Central memory CD8-positive, alpha-beta T cell (primary cell): ENCODE measurements at places on chromosomes 5 and 9.

DNA sequence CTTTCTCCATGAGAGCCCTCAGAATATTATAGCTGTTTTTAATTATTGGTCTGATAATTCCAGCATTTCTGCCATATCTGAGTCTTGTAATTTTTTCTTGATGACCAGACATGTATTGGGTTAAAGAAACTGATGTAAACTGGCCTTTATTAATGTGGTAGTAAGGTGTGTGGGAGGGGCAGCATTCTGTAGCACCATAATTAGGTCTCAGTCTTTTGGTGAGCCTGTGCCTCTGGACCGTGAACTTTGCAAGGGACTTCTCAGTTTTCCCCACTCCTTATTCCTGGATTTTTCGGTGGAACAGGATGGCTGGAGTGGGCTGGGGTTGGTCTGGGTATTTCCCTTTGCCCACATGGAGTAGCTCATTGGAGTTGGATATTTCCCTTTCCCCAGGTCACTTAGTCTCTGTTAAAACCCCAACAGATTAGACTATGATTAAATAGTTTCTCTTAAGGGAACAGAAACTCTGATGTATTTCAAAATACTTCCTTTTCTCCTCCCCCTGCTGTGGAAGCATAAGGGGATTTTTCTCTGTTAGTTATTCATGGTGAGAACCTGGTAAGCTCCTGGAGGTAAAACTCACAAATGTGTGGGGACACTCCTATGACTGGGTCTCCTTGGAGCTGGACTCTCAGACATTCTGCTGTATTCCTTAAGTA is 52.4 kb downstream of the FSD1L start:
- H3K27ac ChIP-seq: no peak overlapping the region
- no peak overlapping the region for H3K4me3 ChIP-seq
- no peaks in the 10 kb centered on the region for H3K36me3 ChIP-seq
- no peak for DNase-seq
- H3K27me3 ChIP-seq: no peaks in the 10 kb centered on the region
- H3K4me1 ChIP-seq: no peaks in the 10 kb centered on the region

GRCh38 chr9:6183227-6183551 is 32.4 kb upstream of the IL33 start:
- H3K27me3 ChIP-seq: peaks cover 38% of the 10 kb centered on the region
- H3K4me1 ChIP-seq: no peaks in the 10 kb centered on the region
- no peak overlapping the region for H3K27ac ChIP-seq
- H3K36me3 ChIP-seq: no peaks in the 10 kb centered on the region
- no peak overlapping the region for H3K4me3 ChIP-seq
- no peak for DNase-seq

DNA sequence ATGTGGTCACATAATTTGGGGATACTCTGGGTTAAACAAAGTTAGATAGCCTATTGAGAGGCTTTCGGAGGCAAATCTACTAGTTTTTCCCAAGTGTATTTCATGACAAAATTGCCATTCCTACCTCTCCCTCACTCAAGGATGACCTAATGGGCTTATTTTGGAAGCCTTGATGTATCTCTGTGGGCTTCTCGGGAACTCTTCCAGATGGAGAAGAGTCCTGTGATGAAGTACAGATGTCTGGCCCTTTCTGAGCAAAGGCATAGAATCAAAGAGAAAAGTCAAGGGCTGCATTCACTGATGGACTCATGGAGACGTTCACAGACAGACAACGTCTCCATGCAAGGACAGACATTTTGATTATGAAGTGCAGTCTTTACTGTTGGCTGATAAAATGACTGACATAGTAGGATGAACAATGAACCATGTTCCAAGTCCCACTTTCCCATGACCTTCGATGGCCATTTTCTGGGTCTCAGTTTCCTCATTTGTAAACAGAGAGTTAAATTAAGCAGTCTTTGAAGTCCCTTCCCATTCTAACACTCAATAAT is 347.2 kb upstream of the CD180 start:
- H3K36me3 ChIP-seq: no peaks in the 10 kb centered on the region
- no peak for DNase-seq
- no peak overlapping the region for H3K27ac ChIP-seq
- no peak overlapping the region for H3K4me3 ChIP-seq
- peaks cover 13% of the 10 kb centered on the region for H3K4me1 ChIP-seq
- H3K27me3 ChIP-seq: no peaks in the 10 kb centered on the region

GRCh38 chr9:95841377-95841776 is 34.1 kb upstream of the ERCC6L2 start:
- no peak for DNase-seq
- no peak overlapping the region for H3K4me3 ChIP-seq
- H3K4me1 ChIP-seq: no peaks in the 10 kb centered on the region
- no peak overlapping the region for H3K27ac ChIP-seq

GRCh38 chr5:146940295-146940694 is 61.7 kb upstream of the PPP2R2B start:
- DNase-seq: no peak
- no peak overlapping the region for H3K4me3 ChIP-seq
- no peaks in the 10 kb centered on the region for H3K36me3 ChIP-seq
- no peak overlapping the region for H3K27ac ChIP-seq
- H3K27me3 ChIP-seq: no peaks in the 10 kb centered on the region

- H3K36me3 ChIP-seq: peaks cover 1% of the 10 kb centered on the region
- no peak overlapping the region for H3K27ac ChIP-seq
- DNase-seq: no peak
- H3K27me3 ChIP-seq: no peaks in the 10 kb centered on the region
- H3K4me1 ChIP-seq: no peaks in the 10 kb centered on the region
These were observed 663.6 kb upstream of the ZNF608 start for GRCh38 chr5:125409861-125410536.

DNA sequence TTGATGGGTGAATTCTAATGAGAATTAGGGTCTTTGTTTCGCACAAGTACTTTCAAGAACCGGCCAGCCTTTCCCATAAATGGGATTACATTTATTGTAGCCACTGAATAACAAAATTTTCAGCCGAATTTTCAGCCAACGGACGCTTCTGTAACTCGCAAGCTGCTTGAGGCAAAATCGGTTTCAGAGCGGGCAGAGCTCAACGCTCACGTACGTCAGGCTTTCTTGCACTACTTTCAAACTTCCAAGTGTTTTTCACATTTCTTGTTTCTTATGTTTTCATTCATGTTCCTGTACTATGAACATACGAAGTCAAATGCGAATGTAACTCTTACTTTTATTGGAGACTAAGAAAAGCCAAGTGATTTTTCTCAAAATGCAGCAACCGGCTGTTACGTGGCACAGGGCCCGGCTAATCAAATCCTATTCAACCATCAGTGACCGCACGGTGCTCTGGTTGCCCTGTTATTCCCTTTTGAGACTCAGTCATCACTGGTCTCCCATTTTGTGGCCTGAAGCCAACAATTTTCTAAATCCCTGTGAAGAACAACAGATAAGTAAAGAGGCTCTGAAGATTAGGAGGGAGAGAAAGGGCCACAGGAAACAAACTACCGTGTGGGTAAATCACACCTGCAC is 68.5 kb downstream of the SLC28A3 start:
- H3K27ac ChIP-seq: no peak overlapping the region
- H3K36me3 ChIP-seq: no peaks in the 10 kb centered on the region
- peaks cover 27% of the 10 kb centered on the region for H3K27me3 ChIP-seq
- no peaks in the 10 kb centered on the region for H3K4me1 ChIP-seq
- DNase-seq: no peak
- H3K4me3 ChIP-seq: no peak overlapping the region

DNA sequence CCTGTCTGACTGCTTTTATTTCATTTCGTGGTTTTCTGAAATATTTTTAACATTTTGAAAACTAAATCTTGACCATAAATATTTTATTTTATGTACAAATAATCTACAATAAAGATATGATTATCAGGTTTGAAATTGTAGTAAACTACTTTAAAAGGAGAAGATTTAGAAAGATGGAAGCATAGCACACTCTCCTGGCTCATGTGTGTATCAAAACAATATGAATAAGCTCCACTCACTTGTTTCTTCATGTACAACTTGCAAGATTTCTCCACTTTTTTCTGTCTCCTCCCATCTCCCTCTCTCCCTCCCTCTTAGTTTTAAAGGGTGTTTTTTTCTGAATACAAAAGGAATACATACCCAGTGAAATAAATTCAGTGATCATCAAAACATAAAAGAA is 15.4 kb upstream of the VPS13A start:
- H3K4me3 ChIP-seq: no peak overlapping the region
- H3K27ac ChIP-seq: no peak overlapping the region
- no peaks in the 10 kb centered on the region for H3K4me1 ChIP-seq

GRCh38 chr5:142972064-142972570 is 201.9 kb downstream of the ARHGAP26 start:
- peaks cover 12% of the 10 kb centered on the region for H3K36me3 ChIP-seq
- H3K4me3 ChIP-seq: peak overlapping the region; percentile 12
- peaks cover 77% of the 10 kb centered on the region for H3K4me1 ChIP-seq
- H3K27ac ChIP-seq: peak overlapping the region; percentile 94

DNA sequence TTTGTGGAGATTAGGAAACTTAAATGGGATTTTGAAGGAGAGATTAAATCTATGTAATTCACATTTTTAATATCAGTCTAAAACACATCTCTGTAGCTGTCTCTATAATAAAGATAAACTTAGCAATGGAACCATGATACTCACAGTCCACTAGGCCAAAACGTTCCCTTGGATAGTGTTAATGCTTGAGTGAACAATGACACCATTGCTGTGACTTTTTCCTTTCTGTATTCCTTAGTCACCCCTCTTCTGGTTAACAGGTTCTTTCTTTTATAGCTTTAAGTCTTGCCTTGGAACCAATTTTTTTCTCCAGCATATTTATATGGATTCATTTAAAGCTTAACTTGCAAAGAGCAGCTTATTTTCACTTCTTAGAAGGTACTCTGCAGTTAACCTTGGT is 63.3 kb downstream of the INSL6 start:
- H3K4me3 ChIP-seq: no peak overlapping the region
- H3K27ac ChIP-seq: no peak overlapping the region
- H3K27me3 ChIP-seq: no peaks in the 10 kb centered on the region
- no peak for DNase-seq

GRCh38 chr9:64773491-64773931 is 511.5 kb downstream of the FOXD4L5 start:
- H3K4me1 ChIP-seq: peaks cover 5% of the 10 kb centered on the region
- peaks cover 4% of the 10 kb centered on the region for H3K27me3 ChIP-seq
- no peak for DNase-seq
- peaks cover 5% of the 10 kb centered on the region for H3K36me3 ChIP-seq
- H3K4me3 ChIP-seq: no peak overlapping the region
- H3K27ac ChIP-seq: no peak overlapping the region

DNA sequence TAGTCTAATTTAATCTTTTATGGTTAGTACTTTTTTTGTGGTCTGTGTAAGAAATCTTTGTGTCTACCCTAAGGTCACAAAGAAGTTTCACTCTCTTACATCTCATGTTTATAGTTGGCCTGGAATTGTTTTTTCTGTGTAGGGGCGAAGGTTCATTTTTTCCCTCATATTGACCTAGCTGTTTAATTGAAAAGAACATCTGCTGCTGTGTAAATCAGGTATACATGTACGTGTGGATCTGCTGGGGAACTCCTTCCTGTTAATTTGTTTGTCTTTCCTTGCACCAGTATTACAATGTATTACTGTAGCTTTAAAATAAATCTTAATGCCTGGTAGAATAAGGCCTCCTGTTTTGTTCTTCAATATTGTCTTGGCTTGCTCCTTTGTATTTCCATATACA is 37.8 kb downstream of the EXOSC2 start:
- DNase-seq: no peak
- peaks cover 34% of the 10 kb centered on the region for H3K4me1 ChIP-seq

- no peak for DNase-seq
- no peaks in the 10 kb centered on the region for H3K4me1 ChIP-seq
- no peak overlapping the region for H3K27ac ChIP-seq
- no peaks in the 10 kb centered on the region for H3K36me3 ChIP-seq
These were observed 502.1 kb upstream of the PAPPA start for GRCh38 chr9:115651461-115651860.

GRCh38 chr5:36346896-36347690 is 45.4 kb upstream of the RANBP3L start:
- H3K27ac ChIP-seq: no peak overlapping the region
- H3K4me3 ChIP-seq: no peak overlapping the region
- H3K36me3 ChIP-seq: no peaks in the 10 kb centered on the region

- H3K27me3 ChIP-seq: no peaks in the 10 kb centered on the region
- H3K36me3 ChIP-seq: peaks cover 12% of the 10 kb centered on the region
- peaks cover 46% of the 10 kb centered on the region for H3K4me1 ChIP-seq
- peak overlapping the region; percentile 88 for H3K4me3 ChIP-seq
- peak overlapping the region; percentile 90 for H3K27ac ChIP-seq
These were observed 2.0 kb downstream of the UBE2R2 start for GRCh38 chr9:33818847-33819500.

GRCh38 chr9:7788772-7789171 is 10.8 kb downstream of the DMAC1 start:
- H3K4me3 ChIP-seq: no peak overlapping the region
- no peak overlapping the region for H3K27ac ChIP-seq
- no peak for DNase-seq
- H3K4me1 ChIP-seq: peaks cover 15% of the 10 kb centered on the region
- no peaks in the 10 kb centered on the region for H3K27me3 ChIP-seq

- H3K36me3 ChIP-seq: no peaks in the 10 kb centered on the region
- peaks cover 6% of the 10 kb centered on the region for H3K27me3 ChIP-seq
- peak; percentile 36 for DNase-seq
- no peak overlapping the region for H3K27ac ChIP-seq
- H3K4me3 ChIP-seq: no peak overlapping the region
These were observed 14.9 kb upstream of the WNT8A start for GRCh38 chr5:138068742-138069600.

GRCh38 chr5:174735498-174736330 is 11.3 kb downstream of the MSX2 start:
- H3K4me1 ChIP-seq: no peaks in the 10 kb centered on the region
- no peaks in the 10 kb centered on the region for H3K36me3 ChIP-seq
- H3K4me3 ChIP-seq: no peak overlapping the region
- no peak for DNase-seq
- H3K27ac ChIP-seq: no peak overlapping the region

DNA sequence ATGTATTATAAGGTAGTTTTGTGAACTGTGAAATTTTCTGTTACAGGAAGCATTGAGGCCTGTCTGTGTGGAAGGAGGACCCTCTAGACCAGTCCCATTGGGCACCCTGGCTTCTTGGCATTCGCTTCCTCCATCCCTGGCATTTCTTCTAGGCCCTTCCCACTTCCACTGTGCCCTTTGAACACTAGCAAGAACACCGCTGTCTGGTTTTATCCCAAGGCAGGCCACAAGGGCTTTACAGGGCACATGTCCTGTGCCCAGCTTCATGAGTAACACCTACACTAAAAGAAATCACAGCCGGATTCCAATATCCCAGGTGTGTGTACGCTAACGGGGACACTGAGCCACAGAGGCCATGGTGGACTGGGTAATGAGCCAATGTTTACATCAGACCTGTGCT is 99.8 kb downstream of the ADRB2 start:
- H3K36me3 ChIP-seq: no peaks in the 10 kb centered on the region
- DNase-seq: no peak
- H3K27ac ChIP-seq: no peak overlapping the region
- H3K27me3 ChIP-seq: peaks cover 8% of the 10 kb centered on the region

- H3K36me3 ChIP-seq: peaks cover 2% of the 10 kb centered on the region
- peak overlapping the region; percentile 54 for H3K4me3 ChIP-seq
- H3K4me1 ChIP-seq: peaks cover 46% of the 10 kb centered on the region
- no peak overlapping the region for H3K27ac ChIP-seq
- H3K27me3 ChIP-seq: no peaks in the 10 kb centered on the region
These were observed 9.6 kb downstream of the ACSL6 start for GRCh38 chr5:132001647-132002561.
